ENCODE measurements at places on chromosomes 4 and X.
A peak's percentile ranks its signal among the peaks of the same experiment; 100 is the strongest.

DNA sequence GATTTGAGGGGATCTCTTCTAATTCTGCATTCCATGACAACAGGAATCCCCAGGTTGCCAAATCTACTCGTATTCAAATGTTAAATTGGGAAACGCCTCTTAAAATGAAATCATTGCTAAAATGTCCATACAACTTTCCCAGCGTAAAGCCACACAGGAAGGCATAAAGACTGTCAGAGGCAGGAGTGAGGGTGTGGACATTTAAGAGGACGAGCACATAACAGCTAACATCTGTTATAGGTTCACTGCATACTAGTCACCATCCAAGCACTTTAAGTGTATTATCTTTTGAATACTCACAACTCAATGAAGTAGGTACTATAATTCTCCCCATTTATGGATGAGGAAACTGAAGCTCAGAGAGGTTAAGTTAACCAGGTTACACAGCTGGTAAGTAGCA is 35.6 kb downstream of the ATG4A start:
- DNase-seq, result no peak

DNA sequence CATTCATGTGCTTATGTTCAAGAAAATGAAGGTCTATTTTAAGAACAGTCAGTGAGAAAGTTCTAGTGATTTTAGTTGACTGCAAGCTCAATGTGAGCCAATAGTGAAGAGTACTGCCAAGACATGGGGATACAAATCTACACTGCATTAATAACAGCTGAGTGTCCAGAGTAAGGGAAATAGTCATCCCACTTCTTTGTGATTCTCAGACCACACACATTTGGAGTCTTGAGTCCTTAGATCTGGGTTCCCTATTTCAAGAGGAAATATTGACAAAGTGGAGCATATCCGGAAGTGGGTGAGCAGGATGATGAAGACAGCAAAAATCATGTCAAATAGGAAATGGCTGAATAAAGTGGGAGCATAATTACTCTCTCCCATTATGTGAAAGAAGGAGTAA is 171.1 kb downstream of the LARP7 start:
- DNase-seq, result no peak

- DNase-seq, result no peak
Observed at GRCh38 chr4:8112672-8113071, 45.9 kb downstream of the ABLIM2 start.

DNA sequence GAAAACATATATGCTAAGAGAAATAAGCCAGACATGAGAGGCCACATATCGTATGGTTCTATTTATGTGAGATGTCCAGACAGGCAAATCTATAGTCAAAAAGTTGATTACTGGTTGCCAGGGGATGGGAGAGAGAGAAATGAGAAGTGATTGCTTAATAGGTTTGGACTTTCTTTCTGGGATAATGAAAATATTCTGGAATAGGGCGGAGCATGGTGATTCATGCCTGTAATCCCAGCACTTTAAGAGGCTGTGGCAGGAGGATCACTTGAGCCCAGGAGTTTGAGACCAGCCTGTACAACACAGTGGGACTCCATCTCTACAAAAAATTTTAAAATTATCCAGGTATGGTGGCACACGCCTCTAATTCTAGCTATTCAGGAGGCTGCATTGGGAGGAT is 22.4 kb downstream of the RBM47 start:
- no peak for DNase-seq

- DNase-seq, result no peak
Observed at GRCh38 chrX:50107470-50107869, 93.3 kb downstream of the AKAP4 start.

DNA sequence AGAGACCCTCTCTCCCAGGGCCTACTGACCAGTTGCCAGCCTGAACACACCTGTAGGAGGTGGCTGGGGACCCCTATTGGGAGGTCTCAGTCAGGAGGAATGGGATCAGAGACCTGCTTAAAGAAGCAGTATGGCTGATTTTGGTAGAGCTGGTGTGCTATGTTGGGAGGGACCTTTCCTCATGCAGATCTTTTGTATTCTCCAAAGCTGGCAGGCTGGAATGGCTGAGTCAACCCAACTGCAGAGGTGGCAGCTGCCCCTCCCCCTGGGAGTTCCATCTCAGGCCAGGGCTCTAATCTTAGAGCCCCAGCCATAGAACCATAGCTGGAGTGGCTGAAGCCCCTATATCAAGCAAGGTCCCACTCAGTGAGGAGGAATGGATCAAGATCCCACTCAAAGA is 279.3 kb upstream of the BMP3 start:
- DNase-seq, result no peak

DNA sequence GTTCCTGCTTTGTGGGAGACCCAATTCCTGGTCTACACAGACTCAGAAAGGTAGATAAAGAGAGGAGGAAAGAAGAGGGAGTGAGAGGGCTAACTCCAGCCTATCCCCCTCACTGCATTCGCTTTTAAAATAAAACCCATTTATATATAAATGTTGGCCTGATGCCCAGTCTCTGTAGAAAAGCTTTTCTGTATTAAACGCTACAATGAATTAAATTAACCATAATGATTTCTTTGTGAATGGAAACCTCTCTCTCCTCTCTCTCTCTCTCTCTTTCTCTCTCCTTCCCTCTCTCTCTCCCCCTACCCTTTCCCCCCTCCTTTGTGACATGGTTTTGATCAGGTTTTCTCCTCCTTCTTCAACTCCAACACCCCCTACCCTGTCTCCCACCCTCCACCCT is 34.8 kb downstream of the PJA1 start:
- DNase-seq, result no peak

DNA sequence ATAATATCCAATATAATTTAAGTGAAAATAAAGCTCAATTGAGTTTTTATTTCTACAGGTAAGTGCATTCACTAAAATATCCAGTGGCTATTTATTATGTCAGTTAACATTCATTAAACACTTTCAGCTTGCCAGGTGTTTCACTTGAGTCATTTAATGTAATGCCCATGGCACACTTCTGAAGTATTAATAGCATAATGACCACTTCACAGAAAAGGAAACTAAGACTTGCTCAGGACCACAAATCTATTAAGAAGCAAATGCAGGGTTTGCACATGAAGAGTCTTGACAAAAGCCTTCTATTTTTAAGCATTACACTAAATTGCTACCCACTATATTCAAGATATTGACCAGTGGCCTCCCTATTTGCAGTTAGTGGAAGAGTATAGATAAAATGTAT is 612.7 kb downstream of the KCTD8 start:
- no peak for DNase-seq

DNA sequence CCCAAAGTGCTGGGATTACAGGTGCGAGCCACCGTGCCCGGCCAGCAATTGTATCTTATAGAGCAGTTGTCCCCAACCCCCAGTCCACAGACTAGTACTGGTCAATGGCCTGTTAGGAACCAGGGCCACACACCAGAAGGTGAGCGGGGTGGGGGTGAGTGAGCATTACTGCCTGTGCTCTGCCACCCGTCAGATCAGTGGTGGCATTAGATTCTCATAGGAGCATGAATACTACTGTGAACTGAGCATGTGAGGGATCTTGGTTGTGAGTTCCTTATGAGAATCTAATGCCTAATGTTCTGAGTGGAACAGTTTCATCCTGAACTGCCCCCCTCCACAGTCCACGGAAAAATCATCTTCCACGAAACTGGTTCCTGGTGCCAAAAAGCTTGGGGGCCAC is 328.0 kb upstream of the BOD1L1 start:
- DNase-seq, result no peak

GRCh38 chr4:184448141-184448540 is 26.2 kb downstream of the IRF2 start:
- no peak for DNase-seq

- DNase-seq, result peak; percentile 1
Observed at GRCh38 chr4:40046311-40046980, 10.2 kb upstream of the N4BP2 start.

- DNase-seq, result no peak
Observed at GRCh38 chrX:137187540-137187939, 153.7 kb upstream of the GPR101 start.

- no peak for DNase-seq
Observed at GRCh38 chr4:111697176-111697942, 447.9 kb upstream of the FAM241A start.

DNA sequence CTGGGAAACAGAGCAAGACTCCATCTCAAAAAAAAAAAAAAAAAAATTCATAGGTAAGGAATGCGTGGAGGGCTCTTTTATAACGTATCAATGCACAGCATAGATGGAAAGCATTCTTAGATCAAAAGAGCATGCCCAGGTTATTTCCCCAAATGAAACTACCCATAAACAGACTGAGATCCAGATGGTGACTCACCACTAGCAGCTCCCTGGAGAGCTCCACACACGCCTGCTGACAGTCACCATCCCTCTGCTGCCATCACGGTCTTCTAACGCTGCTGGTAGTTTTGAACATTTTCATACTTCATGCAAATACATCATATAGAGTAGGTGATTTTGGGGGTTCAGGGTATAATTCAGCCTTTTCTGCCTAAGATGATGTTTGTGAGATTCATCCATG is 136.9 kb downstream of the ASMT start:
- DNase-seq, result no peak

DNA sequence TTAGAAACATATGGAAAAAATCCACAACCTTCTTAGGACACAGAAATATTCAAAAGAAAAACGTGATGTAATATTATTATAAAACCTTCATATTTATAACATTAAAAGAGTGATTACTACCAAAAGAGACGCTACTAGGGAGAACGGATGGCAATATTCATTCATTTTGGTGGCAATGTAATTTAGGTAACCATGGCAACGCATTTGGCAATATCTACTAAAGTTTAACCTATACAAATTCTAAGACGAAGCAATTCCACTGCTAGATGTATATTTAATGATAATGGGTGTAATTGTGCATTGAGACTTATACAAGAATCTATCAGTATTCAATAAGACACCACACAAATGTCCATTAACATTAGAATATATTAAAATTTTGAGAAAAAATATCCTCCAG is 709.4 kb downstream of the ARAP2 start:
- no peak for DNase-seq

DNA sequence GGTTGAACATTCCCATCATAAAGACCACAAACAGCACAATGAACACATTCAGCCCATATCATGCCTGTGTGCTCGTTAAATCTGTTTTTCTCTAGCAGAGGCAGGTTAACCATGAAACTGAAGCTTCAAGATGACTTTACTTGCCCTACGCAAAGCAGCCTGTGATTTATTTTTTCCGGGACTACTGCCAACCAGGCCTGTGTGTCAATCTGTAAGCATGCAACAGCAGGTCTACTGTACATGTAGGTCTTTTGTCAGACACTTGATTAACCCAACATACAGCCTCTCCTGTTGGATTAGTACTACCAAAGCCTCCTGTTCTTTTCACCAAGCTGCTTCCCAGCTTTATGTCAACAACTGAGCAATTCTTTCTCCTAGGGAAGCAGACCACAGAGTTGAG is 85.5 kb upstream of the ACSL1 start:
- peak; percentile 12 for DNase-seq

DNA sequence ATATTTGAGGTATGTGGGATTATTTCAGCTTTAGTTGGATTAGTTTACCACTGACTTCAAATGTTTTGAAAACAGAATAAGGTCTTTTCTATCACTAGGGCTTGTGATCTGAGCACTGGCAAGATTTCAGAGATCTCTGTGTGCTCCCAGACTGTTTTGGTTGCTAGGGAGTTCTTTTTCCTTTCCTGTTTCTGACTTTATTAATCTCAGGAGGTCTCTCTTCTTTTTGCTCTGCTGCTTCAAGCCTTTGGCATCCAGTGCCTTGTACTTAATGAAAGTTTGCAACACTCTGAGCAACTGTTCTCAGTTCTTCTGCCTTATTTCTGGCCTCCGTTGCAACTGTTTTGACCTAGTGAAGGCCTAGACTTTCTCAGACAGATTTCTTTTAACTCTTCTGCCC is 32.1 kb upstream of the PAQR3 start:
- DNase-seq, result no peak

- DNase-seq, result peak; percentile 89
Observed at GRCh38 chr4:8010618-8011017, 71.0 kb upstream of the AFAP1 start.

GRCh38 chr4:184506527-184507121 is 32.3 kb upstream of the IRF2 start:
- DNase-seq, result no peak

GRCh38 chr4:144582975-144583374 is 63.0 kb upstream of the HHIP start:
- DNase-seq, result peak; percentile 30

GRCh38 chrX:1062351-1062750 is 150.1 kb downstream of the CRLF2 start:
- no peak for DNase-seq

DNA sequence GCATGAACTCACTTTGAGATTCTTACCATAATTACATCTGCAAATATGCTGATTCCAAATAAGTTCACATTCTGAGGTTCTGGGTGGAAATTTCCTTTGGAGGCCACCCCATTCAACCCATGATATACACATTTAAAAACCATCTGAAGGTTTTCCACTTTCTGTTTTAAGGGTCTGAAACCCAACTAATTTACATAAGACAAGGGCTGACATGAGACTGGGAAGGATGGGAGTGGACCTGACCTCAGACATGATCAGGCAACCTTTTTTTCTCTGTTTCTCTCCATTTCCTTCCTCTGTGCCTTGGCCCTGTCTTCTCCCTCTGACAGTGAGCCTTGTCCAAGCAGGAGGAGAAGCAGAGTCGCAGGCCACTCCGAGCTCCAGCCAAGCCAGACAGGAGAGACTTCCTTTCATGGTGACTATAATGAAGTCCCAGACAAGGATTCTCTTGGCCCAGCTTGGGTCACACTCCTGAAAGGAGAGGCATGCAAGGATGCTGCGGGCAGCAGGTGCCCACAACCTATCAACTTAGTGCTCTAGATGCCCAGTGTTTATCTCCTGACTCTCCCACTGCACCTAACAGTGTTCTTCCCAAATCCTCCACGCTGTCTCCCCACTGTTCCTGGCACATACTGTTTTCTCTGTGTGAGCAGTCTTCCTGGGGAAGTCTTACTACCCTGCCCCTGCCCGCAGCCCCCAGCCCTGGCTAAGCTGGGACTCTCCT is 39.9 kb downstream of the MSX1 start:
- no peak for DNase-seq

DNA sequence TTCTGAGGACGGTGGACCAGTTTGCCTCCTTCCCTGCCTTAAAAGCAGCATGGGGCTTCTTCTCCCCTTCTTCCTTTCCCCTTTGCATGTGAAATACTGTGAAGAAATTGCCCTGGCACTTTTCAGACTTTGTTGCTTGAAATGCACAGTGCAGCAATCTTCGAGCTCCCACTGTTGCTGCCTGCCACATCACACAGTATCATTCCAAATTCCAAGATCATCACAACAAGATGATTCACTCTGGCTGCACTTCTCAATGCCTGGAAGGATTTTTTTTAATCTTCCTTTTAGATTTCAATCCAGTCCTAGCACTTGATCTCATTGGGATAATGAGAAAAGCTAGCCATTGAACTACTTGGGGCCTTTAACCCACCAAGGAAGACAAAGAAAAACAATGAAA is 255.3 kb downstream of the RAPGEF2 start:
- no peak for DNase-seq

- no peak for DNase-seq
Observed at GRCh38 chr4:125244848-125245450, 69.8 kb upstream of the FAT4 start.

GRCh38 chr4:30264465-30264864 is 455.7 kb upstream of the PCDH7 start:
- no peak for DNase-seq

GRCh38 chrX:41522671-41523070 is 75.5 kb downstream of the NYX start:
- no peak for DNase-seq

- DNase-seq, result no peak
Observed at GRCh38 chr4:2251073-2251794, 9.3 kb upstream of the HAUS3 start.

GRCh38 chr4:122005064-122005755 is 53.4 kb upstream of the TRPC3 start:
- DNase-seq, result no peak

Data from SHP77 (cell line).